Activated CD4-positive, alpha-beta T cell treated with anti-CD3 and anti-CD28 coated beads, Interleukin-2, Interleukin-4, amounts not matched to agents 100 ng/mL and 50 ng/mL, durations not matched to agents 16 hours and 8 hours (primary cell): ENCODE measurements at places on chromosomes 1 and 21.

DNA sequence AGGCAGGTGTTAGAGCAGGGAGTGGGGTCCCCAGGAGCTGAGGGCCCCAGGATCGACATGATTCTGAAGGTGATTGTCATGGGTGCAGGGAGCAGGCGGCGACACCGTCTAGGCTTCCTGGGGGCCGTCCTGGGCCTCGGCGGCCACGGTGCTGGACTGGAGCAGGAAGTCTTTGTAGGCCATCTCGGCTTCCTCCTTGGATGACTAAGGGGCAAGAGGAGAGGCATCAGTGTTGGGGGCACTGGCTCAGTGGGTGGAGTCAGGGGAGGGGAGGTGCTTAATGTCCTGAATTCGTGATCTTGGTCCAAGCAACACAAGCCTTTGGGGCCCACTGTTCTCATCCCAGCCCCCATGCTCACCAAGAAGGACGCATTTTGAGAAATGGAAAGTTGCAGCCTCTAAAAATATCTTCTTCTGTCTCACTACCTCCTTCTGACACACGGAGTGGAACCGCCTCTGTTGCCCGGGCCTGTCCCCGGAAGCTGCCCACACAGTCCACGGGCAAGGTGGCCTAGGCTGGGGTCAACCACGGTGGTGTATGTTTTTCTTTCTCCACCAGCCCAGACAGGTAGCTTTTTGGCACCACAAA is 8.6 kb upstream of the FCMR start:
- DNase-seq = no peak

- no peak for DNase-seq
Observed at GRCh38 chr1:59375321-59376220, 78.7 kb downstream of the FGGY start.

DNA sequence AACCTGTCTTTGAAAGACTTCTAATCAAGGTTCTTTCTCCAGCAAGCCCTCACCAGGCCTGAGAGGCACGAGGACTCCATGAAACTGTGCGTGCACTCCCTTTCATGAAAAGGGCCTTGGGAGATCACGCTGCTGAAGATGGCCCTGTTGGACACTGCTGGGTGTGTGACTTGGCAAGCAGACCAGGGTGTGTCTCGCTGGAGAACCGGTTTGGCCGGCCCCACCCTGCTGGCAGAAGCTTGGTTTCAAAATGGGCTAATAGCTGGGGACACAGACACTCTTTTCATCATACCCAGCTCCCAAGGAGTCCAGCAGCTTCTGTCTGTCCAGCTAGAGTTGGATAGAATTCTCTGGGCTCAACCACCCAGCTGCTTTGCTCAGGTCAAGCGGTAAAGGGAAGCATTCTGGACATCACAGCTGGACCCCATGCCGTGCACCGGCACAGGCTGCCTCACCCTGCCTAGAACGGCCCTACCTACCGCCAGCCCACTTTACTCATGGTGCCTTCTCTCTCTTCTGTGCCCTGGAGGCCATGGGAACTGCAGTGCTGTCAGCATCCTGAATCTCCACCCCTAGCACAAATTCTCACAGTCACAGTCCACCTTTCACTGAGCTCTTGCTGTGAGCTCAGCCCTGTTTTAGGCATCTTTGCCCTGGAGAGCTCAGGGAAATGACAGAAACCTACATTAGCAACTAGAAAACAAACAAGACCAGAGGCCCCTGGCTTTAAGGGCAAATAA is 24.6 kb downstream of the PKP1 start:
- no peak for DNase-seq

DNA sequence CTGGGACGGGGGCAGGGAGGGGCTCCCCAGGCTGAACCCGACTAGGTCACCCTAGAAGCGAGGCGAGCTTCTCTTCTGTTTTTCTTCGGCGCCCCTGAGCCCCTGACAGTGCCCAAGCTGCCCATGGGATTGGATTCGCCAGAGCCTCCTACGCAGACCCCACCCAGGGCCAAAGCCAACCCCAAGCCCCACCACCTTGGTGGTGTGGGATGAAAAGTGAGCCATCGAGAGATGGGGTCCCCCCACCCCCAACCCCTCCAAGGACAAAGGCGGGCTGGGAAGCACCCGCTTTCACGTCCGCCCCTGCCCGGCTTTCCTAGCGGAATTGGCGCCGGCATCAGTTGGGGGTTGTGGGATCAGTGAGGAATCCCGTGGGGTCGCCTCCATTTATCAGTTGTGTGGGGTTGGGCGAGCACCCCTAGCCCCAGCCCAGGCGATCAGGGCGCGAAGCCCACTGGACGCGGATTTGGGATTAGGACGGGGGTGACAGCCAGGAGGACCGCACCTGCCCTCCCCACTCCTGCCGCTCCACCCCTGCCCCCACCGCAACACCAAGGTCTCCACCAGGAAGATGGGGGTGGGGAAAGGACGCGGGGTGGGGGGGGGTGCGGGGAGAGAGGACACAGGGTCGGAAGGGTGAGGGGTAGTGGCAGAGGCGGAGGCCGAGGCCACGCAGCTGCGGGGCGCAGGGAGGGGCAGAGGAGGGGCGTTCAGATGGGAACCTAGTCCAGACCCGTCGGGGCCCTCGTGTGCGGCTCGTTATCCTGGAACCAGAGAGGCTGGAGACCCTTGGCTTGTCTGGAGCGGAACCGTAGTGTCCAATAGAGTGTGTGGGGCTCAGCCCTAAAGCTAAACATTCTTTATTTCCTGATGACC is 4.4 kb downstream of the TSPEAR start:
- no peak for DNase-seq

- no peak for DNase-seq
Observed at GRCh38 chr1:42737257-42737656, 2.8 kb downstream of the CLDN19 start.

GRCh38 chr1:111801071-111801850 is 45.6 kb downstream of the DDX20 start:
- DNase-seq = no peak

- DNase-seq = peak; percentile 96
Observed at GRCh38 chr1:155061381-155062150, 2.0 kb upstream of the EFNA4 start.

- peak; percentile 37 for DNase-seq
Observed at GRCh38 chr1:83515578-83516154, 483.3 kb downstream of the TTLL7 start.
